ENCODE measurements at places on chromosomes 3 and 15.

GRCh38 chr15:42057799-42058646 lies 36.3 kb downstream of the PLA2G4D start:
- no peak for DNase-seq

GRCh38 chr3:149366941-149367840 lies 10.3 kb downstream of the TM4SF1 start:
- no peak for DNase-seq

- peak; percentile 74 for DNase-seq
Measured at GRCh38 chr3:97736928-97737327, 27.6 kb upstream of the ARL6 start.

DNA sequence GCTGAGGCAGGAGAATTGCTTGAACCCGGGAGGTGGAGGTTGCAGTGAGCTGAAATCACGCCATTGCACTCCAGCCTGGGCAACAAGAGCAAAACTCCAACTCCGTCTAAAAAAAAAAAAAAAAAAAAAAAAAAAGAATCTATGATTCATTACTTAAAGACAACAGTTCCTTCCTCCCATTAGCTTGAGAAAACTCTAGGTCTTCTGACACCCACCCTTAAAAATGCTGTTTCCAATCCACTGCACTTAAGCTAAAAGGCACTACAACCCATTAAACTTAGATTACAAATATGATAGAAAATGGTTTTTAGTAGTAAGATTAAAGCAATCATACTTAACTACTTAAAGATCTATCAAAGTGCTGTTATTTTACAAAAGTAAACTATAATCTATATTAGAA lies 40.0 kb upstream of the BHLHE40 start:
- DNase-seq: no peak

GRCh38 chr15:82950746-82951370 lies 1.7 kb downstream of the HOMER2 start:
- DNase-seq: no peak

DNA sequence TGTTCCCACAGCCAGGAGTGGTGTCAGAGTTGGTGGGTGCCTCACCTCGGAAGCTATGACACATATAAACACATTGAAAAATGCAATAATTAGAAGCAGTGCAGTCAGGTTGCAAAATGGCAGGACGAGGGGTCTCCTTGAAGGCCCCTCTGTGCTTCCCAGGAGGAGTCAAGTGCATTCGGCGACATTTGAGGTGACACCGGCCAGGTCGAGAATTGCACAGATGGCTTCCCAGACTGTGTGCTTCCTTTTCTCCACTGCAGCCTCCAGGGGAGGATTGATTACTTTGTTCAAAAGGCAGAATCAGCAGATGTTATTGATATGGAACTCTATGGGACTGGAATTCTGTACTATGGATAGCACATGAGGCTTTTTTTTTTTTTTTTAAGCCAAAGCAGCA lies 163.2 kb downstream of the MINAR1 start:
- DNase-seq: no peak

GRCh38 chr3:49652903-49653415 lies 21.2 kb upstream of the APEH start:
- DNase-seq: no peak

- DNase-seq: no peak
Measured at GRCh38 chr3:195063581-195064193, 207.3 kb downstream of the XXYLT1 start.

DNA sequence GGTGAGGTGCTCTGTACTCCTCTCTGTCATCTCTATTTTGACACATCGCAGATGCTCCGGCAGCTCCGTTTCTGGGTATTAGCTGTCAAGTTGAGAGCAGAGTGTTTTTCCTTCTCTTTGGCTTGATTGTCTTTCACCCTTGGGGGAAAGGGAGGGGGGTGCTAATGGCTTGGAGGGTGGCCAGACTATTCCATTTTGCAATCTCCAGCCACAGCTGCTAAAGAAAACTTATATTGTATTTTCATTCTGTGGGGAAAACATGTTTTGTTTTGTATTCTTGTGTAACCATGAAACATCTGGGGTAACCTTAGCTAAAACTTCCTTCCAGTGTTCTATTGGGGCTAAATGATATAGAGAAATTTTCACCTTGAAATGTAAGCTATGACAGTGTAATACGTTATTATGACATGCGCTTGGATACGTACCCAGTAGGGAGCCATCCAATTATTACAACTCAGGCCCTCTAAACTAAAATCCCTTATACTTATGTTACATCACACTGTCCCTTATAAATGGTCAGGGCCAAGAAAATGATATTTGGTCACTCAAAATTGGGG lies 14.0 kb upstream of the LARP6 start:
- no peak for DNase-seq

- peak; percentile 85 for DNase-seq
Measured at GRCh38 chr3:186509423-186509822, 34.8 kb downstream of the CRYGS start.

DNA sequence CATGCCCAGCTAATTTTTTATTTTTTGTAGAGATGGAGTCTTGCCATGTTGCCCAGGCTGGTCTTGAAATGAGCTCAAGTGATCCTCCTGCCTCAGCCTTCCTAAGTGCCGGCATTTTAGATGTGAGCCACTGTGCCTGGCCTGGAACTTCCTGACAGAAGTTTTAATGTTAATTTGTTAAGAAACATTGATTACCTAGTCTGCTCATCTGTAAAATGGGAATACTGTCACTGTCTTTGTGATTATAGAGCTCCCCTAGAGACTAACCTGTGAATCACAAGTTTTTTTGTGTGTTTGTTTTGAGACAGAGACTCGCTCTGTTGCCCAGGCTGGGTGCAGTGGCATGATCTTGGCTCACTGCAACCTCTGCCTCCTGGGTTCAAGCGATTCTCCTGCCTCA lies 4.3 kb upstream of the EIF3J start:
- DNase-seq: no peak

- DNase-seq: no peak
Measured at GRCh38 chr3:12653747-12654146, 10.2 kb downstream of the RAF1 start.

DNA sequence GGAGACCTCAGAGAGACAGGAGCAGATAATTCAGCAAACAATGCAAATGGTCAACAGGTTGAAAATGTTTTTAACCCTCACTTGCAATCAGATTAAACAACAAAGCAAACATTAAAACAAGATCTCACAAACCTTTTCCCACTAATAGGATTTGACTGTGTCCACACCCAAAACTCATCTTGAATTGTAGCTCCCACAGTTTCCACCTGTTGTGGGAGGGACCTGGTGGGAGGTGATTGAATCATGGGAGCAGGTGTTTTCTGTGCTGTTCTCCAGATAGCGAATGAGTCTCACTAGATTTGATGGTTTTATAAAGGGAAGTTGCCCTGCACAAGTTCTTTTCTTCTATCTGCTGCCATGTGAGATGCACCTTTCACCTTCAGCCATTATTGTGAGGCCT lies 1.3 kb upstream of the LYSMD4 start:
- no peak for DNase-seq

DNA sequence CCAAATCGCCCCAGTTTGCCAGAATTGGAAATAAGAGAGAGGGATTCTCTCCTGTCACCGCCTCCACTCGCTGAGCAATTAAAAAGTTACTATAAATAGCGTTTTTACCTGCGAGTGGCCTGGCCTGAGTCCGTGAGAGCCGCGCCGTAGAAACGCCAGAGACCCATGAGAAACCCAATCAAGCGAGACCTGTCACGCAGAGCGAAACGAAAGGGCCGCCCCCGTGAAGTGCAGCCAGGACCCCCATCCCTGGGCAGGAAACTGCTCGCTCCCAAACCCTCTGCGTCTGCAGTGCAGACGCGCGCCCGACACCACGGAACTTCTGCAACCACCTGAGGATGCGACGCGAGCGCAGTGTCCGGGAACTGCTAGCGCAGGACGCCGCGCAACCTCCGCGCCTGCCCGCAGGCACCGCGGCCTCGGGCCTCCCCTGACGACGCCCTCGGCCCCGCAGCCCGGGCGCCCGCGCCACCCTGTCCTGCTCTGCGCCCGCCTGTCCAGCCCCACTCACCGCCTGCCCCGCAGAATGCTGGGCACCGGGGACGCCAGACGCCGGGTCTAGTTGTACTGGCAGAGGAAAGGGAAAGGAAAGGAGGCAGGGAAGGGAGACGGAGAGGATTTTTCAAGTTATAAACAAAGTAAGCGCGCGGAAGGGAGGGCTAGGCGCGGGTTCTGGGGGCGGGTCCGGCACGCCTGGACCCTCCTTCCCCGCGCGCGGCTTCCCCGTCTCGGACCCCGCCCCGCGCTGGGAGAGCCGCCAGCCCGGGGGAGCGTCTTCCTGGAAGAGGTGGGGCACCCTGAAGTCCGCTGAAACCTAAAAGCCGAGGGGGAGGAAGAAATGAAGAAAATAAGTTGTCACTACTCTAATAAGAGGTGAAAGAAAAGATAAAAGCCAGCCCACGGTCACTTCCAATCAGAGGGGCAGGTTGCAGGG lies at the start of gene PLSCR4:
PLSCR4 (minus strand) TSS at position 657 of the 934 bp plus-strand sequence. CDS start 29,034 bp downstream, outside the sequence.
- no peak for DNase-seq

DNA sequence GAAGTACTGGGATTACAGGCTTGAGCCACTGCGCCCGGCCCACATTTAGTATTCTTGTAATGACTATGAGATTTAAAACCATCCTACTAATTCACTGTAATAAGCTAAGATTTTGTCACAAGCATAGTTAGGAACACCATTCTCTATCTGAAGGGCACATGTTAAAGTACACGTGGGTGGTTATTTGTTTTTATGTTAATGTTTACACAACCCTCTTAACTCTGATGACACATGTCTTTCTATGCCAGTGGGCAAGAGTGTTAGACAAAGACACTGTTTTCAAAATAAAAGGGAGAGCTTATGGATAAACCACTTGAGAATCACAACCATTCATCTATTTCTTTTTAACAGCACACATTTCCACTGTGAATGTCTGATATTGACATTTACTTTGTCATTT lies 537.6 kb upstream of the IL12A start:
- DNase-seq: no peak

- no peak for DNase-seq
Measured at GRCh38 chr3:60622349-60622748, 628.9 kb downstream of the FHIT start.

DNA sequence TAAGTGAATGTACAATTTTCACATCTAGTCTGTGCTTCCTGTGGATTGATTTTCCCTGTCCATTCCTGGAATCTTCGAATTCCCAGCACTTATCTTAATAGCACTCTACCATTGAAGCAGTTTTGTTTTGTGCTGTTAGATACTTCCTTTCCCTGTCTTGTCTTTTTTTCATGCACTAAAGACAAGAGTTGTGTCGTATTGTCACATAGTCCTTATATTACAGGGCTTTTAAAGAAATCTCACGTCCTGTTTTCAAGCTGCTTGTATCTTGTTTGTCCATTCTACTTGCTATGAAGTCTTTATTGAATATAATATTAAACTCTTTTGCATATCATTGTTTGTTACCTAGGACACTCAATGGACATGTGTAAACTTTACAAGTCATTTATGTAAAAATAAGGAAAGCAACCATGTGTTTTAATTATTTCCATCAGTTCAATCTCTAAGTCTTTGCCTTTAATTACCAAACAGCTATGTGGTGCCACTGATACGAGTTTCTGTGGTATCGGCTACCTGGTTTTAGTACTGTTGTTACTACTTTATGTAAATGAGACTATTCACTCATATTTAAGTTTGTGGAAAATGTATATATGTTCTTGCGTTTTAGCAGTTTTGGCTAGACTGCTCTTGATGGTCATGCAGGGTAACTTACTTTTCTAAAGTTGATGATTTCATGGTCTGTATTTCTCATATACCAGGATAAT lies 10.3 kb downstream of the PIK3CA start:
- no peak for DNase-seq

DNA sequence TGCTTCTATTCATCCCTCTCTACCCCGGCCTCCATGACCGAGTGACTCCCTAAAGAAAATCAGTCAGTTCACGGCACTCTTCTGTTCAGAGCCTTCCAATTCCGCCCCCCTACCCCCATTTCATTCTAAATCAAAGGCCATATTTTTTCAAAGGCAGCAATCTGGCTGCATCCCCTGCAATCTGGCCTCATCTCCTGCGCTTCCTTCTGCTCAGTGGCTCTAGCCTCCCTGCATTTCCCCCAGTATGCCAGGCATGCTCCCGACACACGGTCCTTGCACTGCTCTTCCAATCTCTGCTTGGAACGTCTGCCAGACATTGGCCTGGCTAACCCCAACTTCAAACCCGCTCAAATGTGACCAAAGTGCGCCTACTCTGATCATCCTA lies 67.7 kb downstream of the EXOG start:
- DNase-seq: no peak

DNA sequence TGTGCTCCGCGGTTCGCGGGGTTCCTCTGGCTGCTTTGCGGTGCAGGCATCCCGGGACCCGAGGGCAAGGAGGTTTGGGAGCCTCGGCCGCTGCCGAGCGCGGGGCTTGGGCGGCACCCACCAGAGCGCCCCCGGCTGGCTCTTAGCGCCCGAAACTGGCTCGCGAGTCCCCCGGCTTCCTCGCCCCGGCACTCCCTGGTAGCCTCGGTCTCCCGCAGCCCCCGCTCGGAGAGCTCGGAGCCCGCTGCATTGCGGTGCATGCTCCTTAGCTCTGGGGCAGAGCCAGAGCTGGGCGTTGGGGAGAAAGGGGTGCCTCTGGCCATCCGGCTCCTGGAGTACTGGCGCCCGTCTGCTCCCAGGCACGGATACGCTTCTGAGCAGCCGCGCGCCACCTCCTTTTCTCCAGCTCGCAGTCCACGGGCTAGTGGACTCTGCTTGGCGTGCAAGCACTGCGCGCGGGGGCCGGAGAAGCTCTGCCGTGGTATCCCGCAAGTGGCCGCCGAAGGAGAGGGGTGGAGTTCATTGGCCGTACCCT lies 753 bp downstream of the EPHB1 start:
- DNase-seq: no peak

- no peak for DNase-seq
Measured at GRCh38 chr15:83123529-83123928, 16.1 kb downstream of the TM6SF1 start.

- no peak for DNase-seq
Measured at GRCh38 chr3:48023377-48023776, 7.2 kb upstream of the MAP4 start.

DNA sequence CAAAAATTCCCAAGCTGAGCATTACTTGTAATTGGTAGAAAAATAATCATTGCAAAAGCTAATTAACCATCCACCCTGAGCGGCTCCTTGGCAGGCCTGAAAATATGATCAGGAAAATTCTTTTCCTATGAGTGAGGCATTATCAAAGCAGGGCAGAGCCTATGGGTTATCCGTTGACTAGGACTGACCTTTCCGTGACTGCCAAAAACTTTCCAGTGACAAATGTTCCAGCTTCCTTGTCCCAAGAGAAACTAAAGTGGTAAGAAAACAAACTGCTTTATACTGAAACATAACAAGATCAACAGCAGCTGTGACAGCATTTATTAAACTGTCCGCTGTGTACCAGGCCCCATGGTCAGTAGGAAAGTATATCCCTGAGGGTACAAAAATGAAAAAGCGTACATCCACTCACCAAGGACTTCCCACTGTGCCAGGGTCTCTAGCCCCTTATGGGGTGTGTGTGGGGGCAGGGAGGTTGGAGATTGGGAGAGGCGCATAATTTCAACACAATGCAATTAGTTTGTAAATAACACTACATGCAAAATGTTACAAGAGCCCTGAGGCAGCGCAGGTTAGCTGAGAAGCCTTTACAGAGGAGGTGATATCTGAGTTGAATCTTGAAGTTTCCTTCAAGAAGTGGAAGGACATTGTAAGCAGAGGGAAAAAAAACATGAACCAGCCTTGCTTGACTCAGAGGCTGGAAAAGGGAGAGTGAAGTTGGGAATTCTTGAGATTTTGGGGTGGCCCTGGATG lies 8.5 kb downstream of the LIPC start:
- no peak for DNase-seq

GRCh38 chr3:13019243-13020095 lies 53.8 kb downstream of the IQSEC1 start:
- DNase-seq: no peak

Measured in NCI-H187 treated with DMSO at 0.1 percent for 48 hours (cell line).